Neural progenitor cell (in vitro differentiated cells): ENCODE measurements at places on chromosomes 1 and 21.
A peak's percentile ranks its signal among the peaks of the same experiment; 100 is the strongest.

- DNase-seq, result no peak
Measured at GRCh38 chr1:94269921-94270320, 32.5 kb upstream of the ARHGAP29 start.

DNA sequence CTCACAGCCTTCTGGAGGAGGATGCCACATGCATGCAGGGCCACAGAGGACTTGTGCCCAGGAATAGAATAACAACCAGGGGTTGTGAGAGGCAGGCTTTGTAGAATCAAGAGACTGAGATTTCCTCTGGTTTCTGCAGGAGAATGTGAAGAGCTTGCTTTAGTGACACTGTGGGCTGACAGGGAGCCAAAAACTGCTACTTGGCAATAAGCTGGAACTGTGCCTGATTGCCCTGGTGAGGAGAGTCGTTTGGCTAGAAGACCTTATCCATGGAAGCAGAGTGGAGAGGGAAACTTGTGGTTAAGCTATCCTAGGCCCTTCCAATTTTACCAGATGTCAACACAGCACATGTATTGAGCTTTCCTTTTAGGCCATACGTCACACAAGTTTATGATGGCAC, 902.1 kb downstream of the MRPL39 start:
- DNase-seq, result no peak

DNA sequence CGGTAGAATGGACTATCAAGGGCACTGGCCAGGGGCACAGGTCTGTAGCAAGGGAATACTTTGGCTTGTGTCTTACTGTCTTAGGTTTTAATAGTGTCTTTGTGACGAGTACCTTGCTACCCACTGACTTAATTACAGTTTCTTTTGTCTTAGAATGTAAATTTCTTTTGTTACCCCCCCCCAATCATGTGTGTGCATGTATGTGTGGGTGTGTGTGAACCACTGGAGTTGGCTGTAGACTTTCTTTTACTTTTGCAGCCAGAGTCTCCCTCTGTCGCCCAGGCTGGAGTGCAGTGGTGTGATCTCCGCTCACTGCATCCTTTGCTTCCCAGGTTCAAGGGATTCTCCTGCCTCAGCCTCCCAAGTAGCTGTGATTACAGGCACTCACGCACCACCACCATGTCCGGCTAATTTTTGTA, 61.8 kb upstream of the CLDN14 start:
- DNase-seq, result no peak

GRCh38 chr1:175178056-175178455, 14.5 kb downstream of the KIAA0040 start:
- DNase-seq, result peak; percentile 8

DNA sequence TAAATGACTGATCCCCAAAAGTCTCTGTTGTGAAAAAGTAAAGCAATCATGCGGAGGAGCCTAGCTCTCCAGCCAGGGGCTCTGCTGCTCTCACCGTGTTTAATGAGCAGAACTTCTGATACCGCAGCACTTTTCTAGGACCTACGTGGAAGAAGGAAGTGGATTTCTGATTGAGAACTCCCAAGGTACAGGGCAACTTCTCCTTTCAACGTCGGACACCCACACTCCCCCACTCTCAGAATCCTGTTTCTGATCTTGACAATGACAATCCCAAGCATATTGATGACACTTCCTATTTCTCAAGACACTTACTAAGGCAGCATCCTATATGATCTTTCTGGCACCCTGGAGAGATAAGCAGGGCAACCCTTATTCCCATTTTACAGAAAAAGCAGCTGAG, 78.4 kb downstream of the PROX1 start:
- DNase-seq, result no peak

DNA sequence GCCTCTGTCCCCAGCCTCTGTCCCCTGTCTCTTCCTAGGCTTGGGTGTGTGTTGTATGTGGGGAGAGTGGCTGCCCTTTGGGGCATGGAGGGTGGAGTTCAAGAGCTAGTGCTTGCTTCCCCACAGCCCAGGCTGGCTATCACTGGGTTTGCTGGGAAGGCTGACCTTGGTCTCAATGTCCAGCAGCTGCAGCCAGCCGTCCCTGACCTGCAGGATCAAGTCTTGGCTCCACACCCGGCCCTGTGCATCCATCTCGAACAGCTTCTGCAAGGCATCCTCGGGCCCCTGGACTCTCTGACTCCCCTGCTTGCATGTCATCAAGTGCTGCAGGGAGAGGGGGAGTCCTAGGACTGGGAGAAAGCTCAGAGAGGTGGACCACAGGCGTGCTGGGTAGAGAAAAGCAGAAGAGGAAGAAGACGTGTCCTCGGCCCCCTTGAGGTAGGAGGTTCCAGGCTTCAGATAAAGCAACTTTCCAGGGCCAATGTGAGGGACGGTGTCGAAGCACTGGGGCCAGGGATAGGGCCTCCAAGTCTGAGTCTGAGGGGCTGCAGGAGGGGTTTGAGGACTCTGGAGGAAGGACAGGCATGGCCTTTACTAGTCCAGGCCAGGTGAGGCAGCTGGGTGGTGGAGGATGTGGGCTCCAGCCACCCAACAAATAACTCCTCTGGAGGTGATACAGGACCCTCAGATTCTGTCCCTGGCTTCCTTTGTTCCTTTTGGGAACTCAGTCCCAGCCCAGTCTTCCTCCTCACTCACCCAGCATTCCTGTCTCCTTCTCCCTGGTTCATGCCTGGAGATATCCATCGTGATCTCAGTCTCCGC, 4.0 kb downstream of the EPS8L3 start:
- DNase-seq, result no peak
